ENCODE measurements at places on chromosomes 12 and 14.
A peak's percentile ranks its signal among the peaks of the same experiment; 100 is the strongest.

- DNase-seq = peak; percentile 51
Measured at GRCh38 chr14:58299401-58300330, 1.3 kb downstream of the ARID4A start.

- DNase-seq = peak; percentile 71
Measured at GRCh38 chr12:53006810-53007309, 604 bp downstream of the EIF4B start.

GRCh38 chr12:96434107-96434506 is 33.9 kb upstream of the CDK17 start:
- no peak for DNase-seq

DNA sequence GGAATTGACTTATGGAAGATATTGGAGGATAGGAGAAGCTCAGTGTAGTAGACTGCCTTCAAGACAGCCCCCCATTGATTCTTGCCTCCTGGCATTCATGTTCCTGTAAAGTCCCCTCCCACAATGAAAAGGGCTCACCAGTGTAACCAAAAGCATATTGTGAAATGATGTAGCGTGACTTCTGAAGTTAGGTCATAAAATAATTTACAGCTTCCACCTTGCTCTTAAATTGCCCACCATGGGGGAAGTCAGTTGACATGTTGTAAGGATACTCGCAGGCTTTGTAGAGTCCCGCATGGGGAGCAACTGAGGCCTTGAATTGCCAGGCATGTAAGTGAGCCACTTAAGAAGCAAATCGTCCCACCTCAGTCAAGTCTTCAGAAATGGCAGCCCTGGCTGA is 25.1 kb downstream of the GTSF1 start:
- no peak for DNase-seq

DNA sequence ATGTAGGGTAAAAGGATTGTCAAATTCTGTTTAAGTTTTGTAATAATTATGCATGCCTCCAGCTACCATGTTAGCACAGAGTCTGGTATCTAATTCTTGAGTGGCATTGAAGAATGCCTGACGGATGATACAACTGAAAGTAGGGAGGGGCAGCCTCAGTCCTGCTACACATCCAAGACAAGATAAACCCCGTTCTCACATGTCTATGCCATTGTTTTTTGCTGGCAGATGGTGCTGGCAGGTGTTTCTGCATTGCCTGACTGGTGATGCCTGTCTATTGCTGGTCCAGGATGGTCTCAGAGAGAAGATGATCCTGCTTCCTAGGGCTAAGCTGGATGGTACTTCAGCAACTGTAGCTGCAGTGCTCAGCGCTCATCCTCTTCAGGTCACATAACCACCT is 245.8 kb upstream of the NAV3 start:
- DNase-seq = no peak

- no peak for DNase-seq
Measured at GRCh38 chr12:57793920-57794319, 11.3 kb downstream of the TSFM start.

DNA sequence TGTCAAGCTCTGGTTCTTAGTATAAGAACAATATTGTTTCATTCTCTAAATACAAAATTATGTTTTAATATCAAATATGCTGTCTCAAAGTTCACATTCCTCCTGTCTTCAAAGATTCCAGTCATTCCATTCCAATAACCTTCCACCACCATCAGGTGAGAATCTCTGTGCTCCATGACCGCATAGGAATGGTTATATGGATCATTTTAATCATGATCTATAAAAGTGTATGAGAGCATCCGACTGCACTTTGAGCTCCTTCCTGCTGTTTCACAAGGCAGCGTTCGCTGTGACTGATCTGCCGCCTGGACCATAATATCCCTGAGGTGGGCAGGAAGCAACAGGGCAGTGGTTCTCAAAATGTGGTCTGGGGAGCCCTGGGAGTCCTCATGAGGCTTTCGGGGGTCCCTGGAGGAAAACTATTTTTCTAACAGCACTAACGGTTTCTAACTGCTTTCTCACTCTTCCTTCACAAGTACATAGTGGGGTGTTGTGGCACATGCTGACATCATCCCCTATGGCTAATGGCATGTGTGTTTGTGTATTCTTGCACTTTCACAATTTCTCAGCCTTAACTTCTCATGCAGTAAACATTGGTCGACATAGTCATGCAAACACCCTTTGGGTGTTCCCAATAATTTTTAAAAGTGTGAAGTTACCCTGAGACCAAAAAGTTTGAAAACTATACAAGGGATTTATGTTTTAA is 137.4 kb downstream of the ANO2 start:
- DNase-seq = no peak

DNA sequence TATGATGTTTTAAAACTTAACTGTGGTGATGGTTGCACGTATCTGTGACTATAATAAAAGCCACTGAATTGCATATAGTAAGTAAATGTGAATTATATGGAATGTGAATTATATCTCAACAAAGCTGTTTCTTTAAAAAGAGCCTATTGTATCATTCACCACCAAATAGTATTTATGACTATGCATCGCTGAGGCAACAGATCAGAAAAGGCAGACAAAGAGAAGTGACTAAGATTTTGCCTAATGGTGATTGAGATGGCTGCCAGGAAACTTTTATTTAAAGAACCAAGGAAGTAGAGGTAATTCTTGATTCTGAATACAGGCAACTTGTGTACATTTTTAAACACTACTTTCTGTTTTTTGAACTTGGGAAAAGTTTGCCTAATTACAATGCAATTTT is 31.7 kb downstream of the DHRS7 start:
- no peak for DNase-seq

- no peak for DNase-seq
Measured at GRCh38 chr12:77324416-77324762, 259.0 kb upstream of the E2F7 start.

- no peak for DNase-seq
Measured at GRCh38 chr12:6332459-6332858, 9.4 kb downstream of the TNFRSF1A start.

- peak; percentile 73 for DNase-seq
Measured at GRCh38 chr12:14836336-14837210, 6.8 kb downstream of the ART4 start.

DNA sequence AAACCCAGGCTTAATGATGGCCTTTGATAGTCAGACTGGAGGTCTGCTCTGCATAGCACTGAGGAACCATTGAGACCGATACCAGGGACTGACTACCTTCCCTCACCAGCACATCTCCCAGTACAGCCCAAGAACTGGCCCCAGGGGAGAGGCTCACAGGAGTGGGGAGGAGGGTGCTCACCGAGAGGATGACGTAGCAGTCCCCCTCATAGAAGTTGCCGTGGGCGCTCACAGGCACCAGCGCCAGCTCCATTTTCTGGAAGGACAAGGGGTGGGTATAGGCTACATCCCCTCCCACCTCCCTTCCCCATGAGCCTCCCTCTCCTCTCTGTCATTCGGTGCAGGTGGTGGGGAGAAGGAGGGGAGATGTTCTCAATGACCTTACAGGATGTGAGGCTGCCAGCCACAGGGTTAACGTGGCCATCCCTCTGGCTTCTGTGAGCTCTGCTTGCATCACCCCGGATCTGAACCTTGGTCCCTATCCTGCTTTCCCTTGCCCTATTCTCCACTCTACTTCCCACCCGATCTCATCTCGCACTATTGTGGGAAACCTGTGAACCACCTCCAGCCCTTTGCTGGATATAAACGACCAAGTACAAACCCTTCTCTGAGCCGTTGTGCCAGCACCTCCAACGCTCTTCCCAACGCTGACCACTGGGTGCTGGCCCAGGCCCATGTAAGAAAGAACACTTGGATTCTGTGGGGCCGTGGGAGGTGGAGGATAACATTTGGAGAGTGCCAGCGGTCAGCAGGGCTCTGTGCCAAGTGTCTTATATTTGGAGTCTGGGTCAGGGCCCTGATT is 4.4 kb downstream of the AVIL start:
- DNase-seq = no peak

GRCh38 chr14:68723808-68724268 is 69.0 kb downstream of the ZFP36L1 start:
- DNase-seq = no peak

DNA sequence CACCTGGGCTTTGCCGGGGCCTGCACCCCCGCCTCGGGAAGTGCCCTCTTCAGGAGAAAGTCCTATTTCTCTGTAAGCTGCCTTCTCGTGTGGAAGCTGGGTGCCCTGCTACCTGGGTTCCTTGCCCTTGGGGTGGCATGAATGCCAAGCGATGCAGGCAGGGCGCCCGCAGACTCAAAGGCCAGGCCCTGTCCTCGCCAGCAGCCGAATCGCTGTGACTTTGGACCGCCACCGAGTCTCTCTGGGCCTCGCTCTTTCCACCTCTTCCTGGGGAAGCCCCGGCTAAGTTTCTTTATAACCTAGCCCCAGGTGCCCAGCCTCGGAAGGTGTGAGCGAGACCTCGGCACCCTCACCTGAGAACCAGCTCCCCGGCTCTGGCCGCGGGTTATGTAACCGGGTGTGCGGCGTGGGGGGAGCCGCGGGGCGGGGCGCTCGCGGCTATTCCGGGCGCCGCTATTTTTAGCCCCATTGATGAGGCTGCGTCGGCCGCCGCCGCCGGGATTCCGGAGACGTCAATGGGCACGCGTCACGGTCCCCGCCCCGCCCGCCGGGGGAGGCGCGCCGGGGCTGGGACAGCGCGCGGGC is 14.6 kb upstream of the NR4A1 start:
- DNase-seq = no peak

DNA sequence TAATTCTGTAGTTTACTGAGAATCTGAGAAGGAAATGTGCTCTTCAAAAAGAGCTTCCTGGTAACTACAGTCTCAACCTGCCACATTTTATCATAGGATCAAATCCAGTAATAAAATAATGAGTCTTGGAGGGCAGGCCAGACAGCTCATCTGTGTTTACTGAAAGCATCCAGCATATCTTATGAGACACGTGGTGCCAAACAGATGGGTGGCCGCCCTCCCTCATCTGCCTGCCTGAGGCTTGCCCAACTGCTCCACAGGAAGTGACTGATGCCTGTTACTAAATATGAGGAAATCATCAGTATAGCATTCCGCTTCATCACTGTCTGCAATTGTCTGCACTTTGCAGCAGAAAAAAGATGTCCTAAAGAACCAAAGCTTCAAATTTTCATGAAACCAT is 13.5 kb downstream of the DHRS7 start:
- DNase-seq = peak; percentile 70

GRCh38 chr12:80187660-80188090 is 88.3 kb downstream of the OTOGL start:
- DNase-seq = no peak

- no peak for DNase-seq
Measured at GRCh38 chr12:6336889-6337853, 4.7 kb downstream of the TNFRSF1A start.

DNA sequence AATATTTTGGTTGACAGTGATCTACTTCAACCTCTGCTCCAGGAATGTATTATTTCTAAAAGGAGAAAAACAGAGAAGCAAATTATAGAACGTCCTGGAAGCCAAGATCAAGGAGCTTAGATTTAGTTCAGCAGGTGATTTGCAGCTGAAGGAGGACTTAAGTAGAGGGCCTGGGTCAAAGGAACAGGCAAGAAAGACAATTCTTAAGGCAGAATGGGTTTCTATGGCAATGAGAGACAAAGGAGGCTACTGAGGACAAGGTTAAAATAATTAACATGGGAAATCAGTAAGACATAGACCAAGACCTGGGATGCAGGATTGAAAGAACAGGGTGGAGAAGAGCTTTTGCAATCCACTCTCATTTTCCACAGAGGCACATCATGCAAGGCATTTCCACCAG is 2.4 kb upstream of the SNW1 start:
- no peak for DNase-seq

- DNase-seq = no peak
Measured at GRCh38 chr14:69114763-69115162, 38.2 kb downstream of the DCAF5 start.

- DNase-seq = no peak
Measured at GRCh38 chr14:99579903-99580571, 24.0 kb downstream of the CCDC85C start.

DNA sequence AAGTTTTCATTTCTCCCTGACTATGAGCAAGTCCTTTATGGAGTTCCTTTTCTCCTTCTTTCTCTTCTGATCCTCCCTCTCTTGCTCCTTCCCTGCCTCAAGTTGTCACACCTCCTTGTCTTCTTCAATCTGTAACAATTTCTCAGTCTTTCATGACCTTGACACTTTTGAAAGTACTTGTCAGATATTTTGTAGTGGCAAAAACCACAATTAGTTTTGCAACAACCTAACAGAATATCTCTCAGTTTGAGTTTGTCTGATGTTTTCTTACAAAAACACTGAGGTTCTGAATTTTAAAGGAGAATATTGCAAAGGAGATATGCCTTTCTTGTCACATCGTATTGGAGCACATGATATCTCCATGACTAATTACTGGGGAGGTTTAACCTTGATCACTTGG is 4.1 kb upstream of the CRADD start:
- DNase-seq = no peak

GRCh38 chr12:16074894-16075293 is 163.8 kb downstream of the DERA start:
- DNase-seq = no peak

DNA sequence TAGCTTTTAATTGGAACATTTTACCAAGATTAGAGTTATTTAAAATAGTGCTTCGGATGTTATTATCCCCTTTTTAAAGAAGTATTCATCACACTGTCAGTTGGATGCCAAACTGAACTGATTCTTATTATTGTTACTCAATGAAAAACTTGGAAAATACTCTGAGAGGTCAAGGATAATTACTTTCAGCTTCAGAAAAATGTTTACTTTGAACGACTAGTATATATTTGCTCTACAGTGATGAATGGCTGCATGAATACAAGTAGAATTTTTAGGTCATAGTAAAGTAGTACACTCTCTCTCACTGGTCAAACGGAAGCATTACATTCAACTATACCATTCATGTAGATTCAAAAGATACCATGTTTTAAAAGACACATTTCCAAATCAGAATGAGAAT is 269.2 kb downstream of the CCDC91 start:
- no peak for DNase-seq

DNA sequence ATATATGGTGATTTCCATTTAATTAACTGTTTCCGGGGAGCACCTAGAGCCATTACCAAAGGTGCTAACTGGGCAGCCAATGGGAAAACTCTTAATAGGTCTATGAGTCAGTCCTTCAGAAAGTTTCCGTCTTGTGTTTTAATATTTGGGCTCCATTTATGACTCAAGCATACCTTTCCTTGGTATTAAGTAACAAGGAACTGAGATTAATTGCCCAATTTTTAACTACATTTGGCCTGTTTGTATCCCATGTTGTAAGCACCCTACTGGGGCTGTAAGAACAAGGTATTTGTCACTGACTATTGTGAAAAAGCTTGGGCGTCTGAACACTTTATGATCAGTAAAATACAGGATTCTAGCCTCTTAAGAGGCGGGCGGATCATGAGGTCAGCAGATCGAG is 62.8 kb upstream of the FOXN3 start:
- DNase-seq = no peak

GRCh38 chr12:100656856-100657255 is 83.4 kb downstream of the GAS2L3 start:
- DNase-seq = no peak

- DNase-seq = no peak
Measured at GRCh38 chr12:54017027-54017788, 8.4 kb downstream of the HOXC8 start.

DNA sequence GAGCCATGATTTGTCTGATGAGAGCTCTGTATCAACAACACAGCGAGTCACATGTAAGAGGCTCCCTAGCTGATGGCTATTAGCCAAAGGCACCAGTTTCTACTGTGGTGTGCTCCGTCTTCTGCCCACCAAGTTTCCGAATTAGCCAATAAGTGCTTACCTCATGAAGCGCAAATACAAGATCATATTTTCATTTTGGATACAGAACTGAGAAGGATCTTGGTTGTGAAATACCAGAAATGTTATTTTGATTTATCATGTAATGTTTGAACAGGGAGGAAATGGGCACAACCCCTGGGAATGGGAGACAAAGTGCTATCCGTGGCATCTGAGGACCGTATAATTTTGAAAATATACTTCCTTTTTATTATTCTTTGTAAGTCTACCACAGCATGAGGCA is 234.3 kb downstream of the DACT1 start:
- DNase-seq = no peak

Measured in hematopoietic multipotent progenitor cell treated with erythropoietin and hydrocortisone succinate and interleukin-3 and kit ligand, for 17 days (in vitro differentiated cells).